ENCODE measurements at places on chromosomes 11 and 22.
A peak's percentile ranks its signal among the peaks of the same experiment; 100 is the strongest.

- no peak for DNase-seq
Measured at GRCh38 chr22:37547251-37547741, 13.0 kb upstream of the CDC42EP1 start.

GRCh38 chr11:69637941-69638871 lies 2.8 kb upstream of the CCND1 start:
- DNase-seq = no peak

GRCh38 chr11:12110714-12111548 lies 541 bp downstream of the MICAL2 start:
- DNase-seq = no peak

DNA sequence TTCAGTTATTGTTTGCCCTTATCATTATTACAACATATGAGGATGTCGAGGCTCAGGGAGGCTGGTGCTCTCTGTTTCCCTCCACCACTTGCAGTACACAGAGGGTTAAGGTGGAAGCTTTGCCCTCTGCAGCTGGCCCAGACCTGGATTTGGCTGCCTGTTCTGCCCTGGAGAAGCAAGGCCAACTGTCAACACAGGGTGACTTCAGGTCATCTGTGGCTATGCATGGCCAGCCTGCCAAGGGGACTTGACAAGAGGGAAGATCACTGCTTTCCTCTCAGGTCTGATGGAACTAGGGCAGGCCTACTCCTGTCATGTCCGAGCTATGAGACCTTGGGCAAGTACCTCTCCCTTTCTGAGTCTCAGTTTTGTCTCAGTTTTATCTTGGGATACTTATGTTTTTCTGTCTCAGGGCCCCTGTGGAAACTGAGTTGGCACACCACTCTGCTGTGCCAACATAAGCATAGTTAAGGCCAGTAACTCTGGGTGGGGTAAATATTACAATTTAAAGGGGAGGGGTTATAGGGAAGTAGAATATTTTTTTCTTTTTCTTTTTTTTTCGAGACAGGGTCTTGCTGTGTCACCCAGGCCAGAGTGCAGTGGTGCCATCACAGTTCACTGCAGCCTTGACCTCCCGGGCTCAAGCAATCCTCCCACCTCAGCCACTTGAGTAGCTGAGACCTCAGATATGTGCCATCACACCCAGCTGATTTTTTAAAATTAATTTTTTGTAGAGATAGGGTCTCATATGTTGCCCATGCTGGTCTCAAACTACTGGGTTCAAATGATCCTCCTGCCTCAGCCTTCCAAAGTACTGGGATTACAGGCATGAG lies 2.4 kb upstream of the THRSP start:
- no peak for DNase-seq

GRCh38 chr11:63603180-63603518 lies 11.1 kb downstream of the PLAAT3 start:
- DNase-seq = no peak

DNA sequence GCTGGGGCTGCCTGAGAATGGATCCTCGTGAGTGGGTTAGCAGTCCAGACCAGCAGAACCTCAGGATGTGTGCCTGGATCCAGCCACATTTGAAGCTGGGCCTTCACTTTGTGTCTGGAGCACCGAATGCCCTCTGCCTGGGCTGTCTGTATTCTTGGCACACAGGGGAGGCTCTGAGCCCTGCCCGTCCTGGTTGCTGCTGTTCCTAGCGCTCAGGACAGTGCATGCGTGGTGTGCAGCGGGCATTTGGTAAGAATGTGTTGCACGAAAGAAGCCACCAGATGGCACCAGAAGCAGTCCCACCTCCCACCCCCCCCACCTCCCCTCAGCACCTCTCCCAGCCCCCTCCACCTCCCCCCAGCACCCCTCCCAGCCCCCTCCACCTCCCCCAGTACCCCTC lies 4.1 kb upstream of the MAPK11 start:
- no peak for DNase-seq

DNA sequence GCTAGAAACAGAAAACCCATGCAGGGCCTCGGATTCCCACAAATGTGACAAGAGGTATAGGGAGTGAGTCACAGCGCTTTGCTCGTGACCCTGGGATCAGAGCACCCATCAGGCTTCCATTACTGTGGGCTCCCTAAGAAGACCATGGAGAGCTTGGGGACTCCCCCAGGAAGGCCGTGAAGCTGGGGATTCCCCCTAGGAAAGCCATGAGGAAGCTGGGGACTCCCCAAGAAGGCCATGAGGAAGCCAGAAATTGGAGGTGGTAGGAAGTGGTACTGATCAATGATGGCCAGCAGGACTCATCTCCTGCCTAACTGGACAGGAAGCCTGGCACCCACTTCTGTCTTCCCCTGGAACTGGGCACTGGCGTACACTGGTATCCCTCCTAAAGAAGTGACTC lies 10.1 kb upstream of the DCPS start:
- no peak for DNase-seq

GRCh38 chr11:26987272-26987671 lies 6.6 kb upstream of the FIBIN start:
- no peak for DNase-seq

DNA sequence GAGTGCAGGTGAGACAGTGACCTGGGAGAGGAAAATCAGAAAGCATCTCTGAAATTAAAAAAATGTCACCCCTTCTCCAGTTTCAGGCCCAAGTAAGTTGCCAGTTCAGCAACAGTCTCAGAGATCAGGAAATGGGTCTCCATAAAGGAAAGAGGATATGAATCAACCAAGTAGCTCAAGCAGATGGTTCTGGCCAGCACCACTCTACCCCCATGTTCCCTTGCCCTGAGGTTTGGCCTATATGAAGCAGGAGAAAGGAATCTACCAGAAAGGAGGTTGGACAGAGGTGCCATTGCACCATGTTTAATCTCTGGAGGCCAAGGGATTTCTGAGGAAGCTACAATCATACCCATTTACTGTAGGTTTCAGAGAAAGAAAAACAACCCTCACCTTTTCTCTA lies 7.7 kb downstream of the FZD4 start:
- no peak for DNase-seq

DNA sequence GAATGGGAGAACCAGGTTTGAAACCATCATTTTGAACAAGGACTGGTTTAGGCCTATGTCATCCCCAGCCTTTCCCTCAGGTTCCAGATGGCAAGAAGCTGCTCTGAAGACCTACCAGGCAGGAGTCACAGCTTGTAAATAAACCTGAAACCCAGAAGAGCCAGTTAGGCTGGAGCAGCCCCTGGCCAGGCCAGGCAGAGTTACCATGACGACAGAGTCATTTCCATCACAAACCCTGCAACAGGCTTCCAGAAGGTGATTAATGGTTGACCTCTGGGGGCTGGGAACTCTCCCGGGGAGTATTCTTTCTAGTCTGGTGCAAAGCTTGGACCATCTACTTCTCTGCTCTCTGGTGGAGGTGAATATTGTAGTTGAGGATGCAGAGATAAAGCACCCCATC lies 164.1 kb upstream of the NCAM1 start:
- DNase-seq = no peak

GRCh38 chr11:59615120-59615636 lies 396 bp downstream of the OSBP start:
- peak; percentile 5 for DNase-seq

- no peak for DNase-seq
Measured at GRCh38 chr22:27510024-27510423, 291.5 kb downstream of the MN1 start.

DNA sequence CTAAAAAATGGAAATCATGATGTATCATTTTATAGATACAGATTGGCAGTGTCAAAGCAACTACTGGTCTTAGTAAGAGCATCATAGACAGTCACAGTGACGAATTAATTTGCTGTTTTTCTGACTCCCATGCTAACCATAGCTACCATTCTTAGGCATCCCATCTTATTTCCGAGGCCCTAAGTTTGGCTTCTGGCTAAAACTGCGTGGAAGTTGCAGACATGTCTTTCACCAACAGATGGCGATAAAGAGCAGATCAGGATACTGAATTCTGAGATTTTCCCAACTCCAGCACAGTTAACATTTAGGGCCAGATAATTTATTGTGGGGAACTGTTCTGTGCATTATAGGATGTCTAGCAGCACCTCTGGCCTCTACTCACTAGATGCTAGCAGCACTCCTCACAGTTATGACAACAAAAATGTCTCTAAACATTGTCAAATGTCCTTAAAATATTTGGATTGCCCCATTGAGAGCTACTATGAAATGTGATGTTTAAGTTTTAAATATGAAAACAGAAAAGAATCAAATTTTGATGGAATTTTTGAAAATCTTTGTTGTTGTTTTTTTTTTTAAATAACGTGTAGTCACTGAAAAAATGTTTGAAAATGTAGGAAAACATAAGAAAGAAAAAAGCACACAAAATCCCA lies 16.3 kb downstream of the OR2AG2 start:
- DNase-seq = no peak

GRCh38 chr11:58592760-58593472 lies 14.1 kb downstream of the ZFP91 start:
- DNase-seq = no peak

- DNase-seq = no peak
Measured at GRCh38 chr22:24216541-24217209, 28.2 kb downstream of the GGT5 start.

DNA sequence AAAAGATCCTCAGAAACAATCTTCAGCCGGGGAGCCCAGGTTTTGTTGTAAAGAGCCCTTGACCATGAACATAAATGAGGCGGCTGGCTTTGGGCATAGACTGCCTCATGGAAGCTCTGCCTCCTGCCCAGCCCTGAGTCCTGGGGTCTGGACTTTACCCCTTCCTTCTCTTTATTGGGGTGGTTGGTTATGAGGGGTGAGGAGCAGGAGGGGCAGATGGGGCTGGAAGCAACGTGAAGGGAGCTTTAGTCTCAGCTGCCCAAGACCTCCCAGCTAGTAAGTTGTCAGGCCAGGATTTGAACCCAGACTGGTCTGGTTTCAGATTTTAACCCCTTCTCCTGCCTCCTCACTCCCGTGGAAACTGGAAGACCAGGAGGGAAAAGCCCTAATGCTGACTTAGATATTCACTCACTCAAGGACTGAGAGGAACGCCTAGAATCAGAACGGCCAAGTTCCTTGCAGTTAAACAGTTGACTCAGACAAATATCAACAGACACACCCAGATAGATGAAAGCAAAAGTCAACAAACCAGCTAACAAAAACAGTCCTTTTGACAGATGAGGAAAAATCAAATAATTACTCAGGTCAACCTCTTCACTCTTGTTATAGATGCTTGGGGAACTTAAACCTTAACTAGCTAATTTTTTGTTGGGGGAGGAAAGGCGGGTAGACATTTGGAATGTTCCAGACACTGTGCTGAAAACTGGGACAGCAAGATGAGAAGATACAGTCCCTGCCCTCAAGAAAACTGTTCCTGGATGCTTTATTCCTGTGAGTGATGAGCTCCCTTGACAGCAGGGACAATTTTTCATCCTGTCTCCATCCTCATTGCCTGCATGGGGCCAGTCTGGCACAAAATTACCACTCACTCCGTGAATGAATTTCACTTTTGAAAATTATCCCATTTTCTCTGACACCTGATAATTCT lies 20.8 kb upstream of the ARRB1 start:
- peak; percentile 65 for DNase-seq

DNA sequence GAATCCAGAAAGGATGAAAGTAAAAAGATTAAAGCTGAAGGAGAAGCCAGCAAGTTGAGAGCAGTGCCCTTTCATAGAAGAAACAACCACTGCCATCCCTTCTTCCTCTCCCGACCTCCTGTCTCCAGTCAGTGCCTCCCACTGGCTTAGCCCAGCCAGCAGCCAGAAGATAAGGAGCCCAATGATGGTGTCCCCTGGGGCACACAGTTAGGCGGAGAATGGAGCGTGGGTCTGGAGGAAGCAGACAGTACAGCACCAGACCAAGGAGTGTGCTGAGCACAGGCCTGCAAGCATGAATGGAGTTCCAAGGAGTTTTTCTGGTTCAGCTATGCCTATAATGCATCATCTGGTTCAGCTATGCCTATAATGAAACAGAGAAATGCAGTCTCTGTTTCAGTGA lies 54.3 kb upstream of the TNRC6B start:
- no peak for DNase-seq

- no peak for DNase-seq
Measured at GRCh38 chr11:68064926-68065325, 26.1 kb downstream of the TCIRG1 start.

- no peak for DNase-seq
Measured at GRCh38 chr11:64400102-64400501, 41.1 kb downstream of the RPS6KA4 start.

GRCh38 chr11:101126551-101127196 lies 2.9 kb downstream of the PGR start:
- DNase-seq = no peak

GRCh38 chr11:107787733-107788132 lies 70.9 kb downstream of the SLC35F2 start:
- DNase-seq = no peak

GRCh38 chr11:26949846-26950245 lies 44.1 kb upstream of the FIBIN start:
- DNase-seq = no peak

- DNase-seq = no peak
Measured at GRCh38 chr11:29432719-29433325, 584.0 kb downstream of the KCNA4 start.
